ENCODE measurements at places on chromosomes 5 and 9.

- DNase-seq: no peak
These were observed 1.0 kb downstream of the ADAMTS13 start for GRCh38 chr9:133423216-133423615.

DNA sequence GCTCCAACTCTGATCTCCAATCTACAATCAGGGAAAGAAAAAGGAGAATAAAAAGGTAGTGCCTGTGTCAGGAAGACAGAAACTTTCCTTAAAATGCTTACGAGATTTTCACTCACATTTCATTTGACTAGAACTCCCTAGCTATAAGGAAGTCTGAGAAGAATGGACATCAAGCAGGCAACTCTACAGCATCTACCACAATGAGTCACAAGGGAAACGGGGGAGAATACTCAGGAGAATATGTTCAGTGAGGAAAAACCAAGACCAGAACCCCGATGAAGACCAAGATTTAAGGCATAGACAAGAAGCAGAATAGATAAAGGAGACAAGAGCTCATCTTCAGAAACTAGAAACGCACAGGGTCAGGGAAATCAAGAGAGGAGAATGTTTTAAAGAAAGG lies 9.0 kb upstream of the SETD9 start:
- no peak for DNase-seq

DNA sequence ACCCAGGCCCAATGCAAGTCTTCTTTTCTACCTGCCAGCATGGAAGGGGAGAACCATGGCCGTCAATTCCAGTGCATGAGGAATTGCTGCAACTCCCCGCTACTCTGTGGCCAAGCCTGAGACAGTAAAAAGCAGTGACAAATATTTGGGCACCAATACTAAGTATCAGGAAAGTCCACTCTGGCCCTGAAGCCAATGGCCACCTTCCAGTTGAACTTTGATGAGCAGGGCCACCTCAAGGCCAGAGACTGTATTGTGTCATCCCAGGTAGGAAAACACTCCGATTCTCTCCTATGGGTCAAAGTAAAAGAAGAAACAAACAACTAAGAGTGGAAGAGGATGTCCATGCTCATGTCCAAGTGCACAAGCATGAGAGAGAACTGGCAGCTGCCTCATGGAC lies 27.1 kb downstream of the RETREG1 start:
- no peak for DNase-seq

DNA sequence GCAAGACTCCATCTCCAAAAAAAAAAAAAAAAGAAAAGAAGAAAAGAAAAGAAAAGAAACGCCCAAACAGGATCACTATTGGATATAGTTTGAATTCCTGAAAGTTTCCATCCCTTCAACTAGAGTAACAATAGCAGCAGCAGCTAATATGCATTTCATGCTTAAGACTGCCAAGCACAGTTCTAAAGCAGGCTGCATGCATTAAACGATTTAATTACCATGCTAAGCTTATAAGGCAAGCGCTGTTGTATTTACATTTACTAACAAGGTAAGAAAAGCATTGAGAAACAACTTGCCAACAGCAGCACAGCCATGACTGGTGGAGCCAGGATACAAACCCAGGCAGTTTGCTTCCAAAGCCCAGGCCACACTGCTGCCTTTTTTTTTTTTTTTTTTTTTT lies 13.0 kb downstream of the TBC1D2 start:
- no peak for DNase-seq

DNA sequence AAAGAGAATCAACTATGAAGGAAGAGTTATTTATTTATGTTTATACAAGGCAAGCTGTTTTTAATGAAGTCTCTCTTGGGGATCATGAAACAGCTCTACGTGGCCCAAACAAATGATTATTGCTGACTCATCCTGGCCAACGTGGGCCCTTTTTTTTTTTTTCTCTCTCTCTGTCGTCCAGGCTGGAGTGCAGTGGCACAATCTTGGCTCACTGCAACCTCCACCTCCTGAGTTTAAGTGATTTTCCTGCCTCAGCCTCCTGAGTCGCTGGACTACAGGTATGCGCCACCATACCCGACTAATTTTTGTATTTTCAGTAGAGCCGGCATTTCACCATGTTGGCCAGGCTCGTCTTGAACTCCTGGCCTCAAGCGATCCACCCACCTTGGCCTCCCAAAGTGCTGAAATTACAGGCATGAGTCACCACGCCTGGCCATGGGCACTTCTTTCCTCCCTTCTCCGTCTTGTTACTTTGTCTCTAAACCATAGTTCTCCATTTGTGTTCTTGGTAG lies 98.3 kb downstream of the BASP1 start:
- DNase-seq: no peak

- DNase-seq: no peak
These were observed 127.0 kb downstream of the TENT4A start for GRCh38 chr5:6840136-6840793.

DNA sequence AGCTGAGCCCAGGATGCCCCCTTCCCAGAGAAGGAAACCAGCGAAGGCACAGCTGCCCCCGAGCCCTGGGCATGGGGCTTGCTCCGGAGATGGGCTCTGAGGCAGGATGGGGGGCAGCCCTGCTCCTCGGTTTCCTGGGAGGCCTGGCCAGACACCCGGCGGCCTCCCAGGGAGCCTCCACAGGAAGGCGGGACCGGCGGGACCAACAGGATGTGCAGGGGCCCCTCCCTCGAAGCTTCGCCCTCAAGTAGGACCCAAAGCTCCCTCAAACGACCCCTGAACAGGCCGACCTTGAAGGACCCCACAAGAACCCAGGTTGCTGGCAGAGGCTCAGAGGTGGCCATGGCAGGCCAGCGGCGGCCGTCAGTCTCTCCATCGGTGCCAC lies 11.7 kb downstream of the EXD3 start:
- DNase-seq: no peak

DNA sequence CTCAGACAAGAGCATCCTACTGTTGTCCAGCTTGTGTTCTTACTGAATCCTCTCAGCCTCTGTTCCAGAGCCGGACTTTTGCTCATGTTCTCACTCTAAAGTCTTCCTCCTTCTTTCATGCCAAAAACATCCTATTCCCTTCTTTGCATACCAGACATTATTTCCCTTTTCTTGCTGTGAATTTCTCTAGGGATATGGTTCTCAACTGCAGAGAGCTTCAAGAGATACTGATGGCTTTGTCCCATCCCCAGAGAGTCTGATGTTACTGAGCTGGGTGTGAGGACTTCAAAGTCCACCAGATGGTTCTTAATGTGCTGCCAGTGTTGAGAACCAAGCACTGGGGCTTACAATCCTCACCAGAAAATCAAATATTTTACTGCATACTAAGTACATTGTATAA lies 98.6 kb upstream of the FER start:
- no peak for DNase-seq

DNA sequence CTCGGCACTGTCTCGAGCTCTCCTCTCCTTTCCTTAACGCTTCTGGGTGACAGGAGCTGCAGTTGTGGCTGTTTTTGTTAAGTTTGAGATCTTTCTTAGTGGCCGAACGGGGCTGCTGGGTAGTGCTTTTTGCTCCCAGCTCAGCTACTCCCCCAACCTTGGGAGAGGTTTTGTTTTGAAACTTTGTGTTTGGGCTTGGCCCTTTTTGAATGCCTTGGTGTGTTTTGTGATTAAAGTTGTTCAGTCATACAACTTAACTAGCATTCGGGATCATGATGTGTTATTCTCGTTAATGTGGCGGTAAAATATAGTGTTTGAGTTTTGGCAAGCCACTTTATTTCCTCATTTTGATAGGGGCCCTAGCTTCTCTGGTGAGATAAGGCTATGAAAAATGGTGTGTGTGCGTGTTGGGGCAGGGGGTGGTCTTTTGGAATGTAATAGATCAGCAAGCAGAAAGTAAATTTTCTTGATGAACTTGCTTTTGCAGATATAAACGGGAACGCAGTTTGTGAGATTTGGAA lies 1.1 kb downstream of the KDM3B start:
- DNase-seq: no peak

DNA sequence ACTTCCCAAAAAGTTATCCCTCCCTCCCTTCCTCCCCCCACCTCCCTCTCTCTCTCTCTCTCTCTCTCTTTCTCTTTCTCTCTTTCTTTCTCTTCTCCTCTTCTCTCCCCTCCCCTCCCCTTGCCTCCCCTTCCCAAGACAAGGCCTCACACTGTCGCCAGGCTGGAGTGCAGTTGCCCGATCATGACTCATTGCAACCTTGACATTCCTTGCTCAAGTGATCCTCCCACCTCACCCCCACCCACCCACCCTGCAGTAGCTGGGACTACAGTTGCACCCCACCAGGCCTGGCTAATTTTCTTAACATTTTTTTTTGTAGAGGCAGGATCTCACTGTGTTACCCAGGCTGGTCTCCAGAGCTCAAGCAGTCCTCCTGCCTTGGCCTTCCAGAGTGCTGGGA lies 32.8 kb downstream of the VPS13A start:
- DNase-seq: no peak

- DNase-seq: no peak
These were observed 284.5 kb upstream of the PTGER4 start for GRCh38 chr5:40395251-40395650.

- no peak for DNase-seq
These were observed 98.7 kb downstream of the SLC24A2 start for GRCh38 chr9:19690128-19690527.

GRCh38 chr9:76704593-76705204 lies 59.5 kb upstream of the PCA3 start:
- peak; percentile 80 for DNase-seq

DNA sequence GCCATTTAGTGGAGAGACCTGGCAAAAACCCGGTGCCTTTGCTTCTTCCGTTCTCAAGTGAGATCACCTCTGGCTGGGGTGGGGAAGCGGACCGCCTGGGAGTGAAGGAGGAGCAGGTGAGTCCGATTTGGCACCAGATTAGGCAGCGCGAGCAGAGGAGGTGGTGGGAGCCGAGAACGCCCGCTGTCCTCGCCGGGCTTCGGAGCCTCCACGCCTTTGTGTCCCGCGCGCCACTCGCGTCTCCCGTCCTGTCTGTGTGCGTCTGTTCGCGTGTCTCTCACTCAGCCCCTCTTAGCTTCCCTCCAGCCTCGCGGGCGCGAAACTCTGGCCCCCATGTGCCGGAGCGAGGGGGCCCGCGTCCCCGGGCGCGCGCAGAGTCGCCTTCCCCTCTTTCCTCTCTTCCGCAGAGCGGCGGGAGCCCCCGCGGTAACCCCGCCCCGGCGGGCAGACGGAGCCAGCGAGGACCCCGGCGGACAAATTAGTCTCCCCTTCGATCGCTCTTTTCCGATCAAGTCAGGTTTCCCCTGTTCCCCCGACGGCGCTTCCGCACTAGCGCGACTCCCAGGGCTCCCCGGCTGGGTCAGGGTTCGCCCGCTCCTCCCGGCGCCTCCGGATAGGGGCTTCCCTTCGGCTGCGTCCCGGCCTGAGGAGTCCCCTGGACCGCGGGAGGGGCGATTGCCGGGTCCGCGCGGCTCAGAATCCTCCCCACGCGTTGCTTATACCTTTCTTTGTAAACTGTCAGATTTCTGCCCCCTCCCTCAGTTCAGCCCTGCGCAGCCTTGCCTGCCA lies 7.1 kb downstream of the POU4F3 start:
- no peak for DNase-seq

- DNase-seq: no peak
These were observed 7.7 kb downstream of the MAPK9 start for GRCh38 chr5:180284149-180284548.

DNA sequence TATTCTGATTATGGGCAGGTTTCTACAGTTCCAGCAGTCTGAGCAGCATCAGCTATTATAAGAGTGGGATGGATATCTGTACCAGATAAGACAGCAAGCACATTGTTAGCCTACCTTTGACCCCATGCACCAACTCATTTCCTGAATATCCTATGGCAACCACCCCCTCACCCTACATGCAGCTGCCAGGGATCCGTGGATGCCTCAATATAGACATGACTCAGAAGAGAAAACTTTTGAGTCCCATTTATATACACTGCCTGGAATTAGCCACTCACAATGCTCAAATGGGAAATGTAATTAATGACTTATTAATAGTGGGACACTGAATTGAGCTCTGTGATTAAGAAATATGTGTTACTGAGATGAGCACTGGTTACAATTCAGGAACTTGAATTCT lies 124.4 kb downstream of the SSBP2 start:
- DNase-seq: peak; percentile 36

GRCh38 chr5:151557951-151558350 lies 33.2 kb downstream of the FAT2 start:
- no peak for DNase-seq

- no peak for DNase-seq
These were observed 251.6 kb downstream of the MPDZ start for GRCh38 chr9:13027879-13028278.

GRCh38 chr5:38583500-38583899 lies 27.1 kb upstream of the LIFR start:
- DNase-seq: no peak

GRCh38 chr9:135307300-135307699 lies 172.3 kb upstream of the PPP1R26 start:
- no peak for DNase-seq

DNA sequence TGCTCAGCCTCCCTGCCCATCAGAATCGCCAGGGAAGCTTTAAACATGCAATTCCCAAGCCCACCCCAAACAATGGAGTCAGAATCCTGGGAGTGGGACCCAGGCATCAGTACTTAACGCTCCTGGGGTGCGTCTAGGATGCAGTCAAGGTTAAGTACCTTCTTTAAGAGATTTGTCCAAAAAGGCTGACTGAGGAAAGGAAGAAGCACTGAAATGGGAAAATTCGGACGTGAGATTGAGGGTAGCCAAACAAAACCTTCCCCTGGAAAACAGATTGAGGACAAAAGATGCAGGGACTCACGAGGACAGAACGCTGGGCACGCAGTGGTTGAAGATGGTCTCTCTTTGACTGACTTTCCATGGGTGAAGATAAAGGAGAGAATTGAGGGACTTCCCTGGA lies 143.5 kb downstream of the MTX3 start:
- no peak for DNase-seq

- DNase-seq: no peak
These were observed 13.1 kb downstream of the NR6A1 start for GRCh38 chr9:124758061-124758460.

DNA sequence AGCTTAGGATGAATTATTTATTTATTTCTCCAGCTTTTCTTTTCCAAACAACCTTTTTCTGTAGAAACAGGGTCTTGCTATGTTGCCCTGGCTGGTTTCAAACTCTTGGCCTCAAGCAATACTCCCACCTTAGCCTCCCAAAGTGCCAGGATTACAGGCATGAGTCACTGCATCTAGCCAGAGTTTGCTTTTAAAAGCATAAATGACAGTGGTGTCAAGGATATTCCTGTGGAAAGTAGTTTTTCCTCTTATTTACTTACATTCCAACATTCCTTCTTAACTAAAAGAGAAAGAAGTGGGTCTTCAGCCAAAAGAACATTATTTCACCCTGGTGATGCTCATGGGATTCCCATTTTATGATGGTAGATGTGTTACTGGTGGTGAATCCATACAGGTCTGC lies 62.4 kb downstream of the GRIA1 start:
- no peak for DNase-seq

DNA sequence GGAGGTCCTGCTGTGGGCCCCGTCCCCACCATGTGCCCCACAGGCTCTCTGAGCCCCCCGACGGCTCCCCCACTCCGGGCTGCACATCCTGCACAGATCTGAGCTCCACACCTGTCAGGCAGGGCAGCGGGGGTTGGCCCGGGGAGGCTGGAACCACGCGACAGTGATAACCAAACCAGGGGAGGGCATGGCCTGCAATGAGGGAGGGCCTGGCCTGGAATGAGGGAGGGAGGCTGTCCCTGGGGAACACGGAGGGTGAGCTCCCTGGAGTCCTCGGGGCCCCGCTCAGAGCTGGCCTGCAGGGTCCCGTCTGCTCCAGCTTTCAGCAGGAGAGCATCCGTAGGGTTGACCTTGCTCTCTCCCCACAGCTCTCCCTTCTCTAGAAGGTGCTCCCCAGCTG lies 30.5 kb downstream of the SLC9A3 start:
- no peak for DNase-seq

GRCh38 chr5:61504143-61504770 lies 172.2 kb downstream of the ZSWIM6 start:
- no peak for DNase-seq

- no peak for DNase-seq
These were observed 133.5 kb upstream of the LPCAT1 start for GRCh38 chr5:1657161-1657741.
